ENCODE measurements at places on chromosomes 1 and 21. TPM values are rescaled to one million over a fixed set of nuclear protein-coding genes. Genes with fewer than 3 reads are reported as not detected.
A peak's percentile ranks its signal among the peaks of the same experiment; 100 is the strongest.

DNA sequence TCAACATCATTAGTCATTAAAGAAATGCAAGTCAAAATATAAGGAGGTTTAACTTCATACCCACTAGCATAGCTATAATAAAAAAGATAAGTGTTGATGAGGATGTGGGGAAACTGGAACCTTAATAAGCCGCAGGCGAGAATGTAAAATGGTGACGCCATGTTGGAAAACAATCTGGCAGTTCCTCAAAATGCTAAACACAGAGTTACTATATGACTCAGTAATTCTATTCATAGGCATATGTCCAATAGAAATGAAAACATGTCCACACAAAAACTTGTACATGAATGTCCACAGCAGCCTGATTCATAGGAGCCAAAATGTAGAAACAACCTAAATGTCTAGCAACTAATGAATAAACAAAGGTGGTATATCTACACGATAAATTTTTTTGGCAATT, 23.2 kb downstream of the DDX59 start:
- DNase-seq: no peak

- DNase-seq: no peak
Observed at GRCh38 chr21:41995577-41995976, 14.6 kb downstream of the ZBTB21 start.

DNA sequence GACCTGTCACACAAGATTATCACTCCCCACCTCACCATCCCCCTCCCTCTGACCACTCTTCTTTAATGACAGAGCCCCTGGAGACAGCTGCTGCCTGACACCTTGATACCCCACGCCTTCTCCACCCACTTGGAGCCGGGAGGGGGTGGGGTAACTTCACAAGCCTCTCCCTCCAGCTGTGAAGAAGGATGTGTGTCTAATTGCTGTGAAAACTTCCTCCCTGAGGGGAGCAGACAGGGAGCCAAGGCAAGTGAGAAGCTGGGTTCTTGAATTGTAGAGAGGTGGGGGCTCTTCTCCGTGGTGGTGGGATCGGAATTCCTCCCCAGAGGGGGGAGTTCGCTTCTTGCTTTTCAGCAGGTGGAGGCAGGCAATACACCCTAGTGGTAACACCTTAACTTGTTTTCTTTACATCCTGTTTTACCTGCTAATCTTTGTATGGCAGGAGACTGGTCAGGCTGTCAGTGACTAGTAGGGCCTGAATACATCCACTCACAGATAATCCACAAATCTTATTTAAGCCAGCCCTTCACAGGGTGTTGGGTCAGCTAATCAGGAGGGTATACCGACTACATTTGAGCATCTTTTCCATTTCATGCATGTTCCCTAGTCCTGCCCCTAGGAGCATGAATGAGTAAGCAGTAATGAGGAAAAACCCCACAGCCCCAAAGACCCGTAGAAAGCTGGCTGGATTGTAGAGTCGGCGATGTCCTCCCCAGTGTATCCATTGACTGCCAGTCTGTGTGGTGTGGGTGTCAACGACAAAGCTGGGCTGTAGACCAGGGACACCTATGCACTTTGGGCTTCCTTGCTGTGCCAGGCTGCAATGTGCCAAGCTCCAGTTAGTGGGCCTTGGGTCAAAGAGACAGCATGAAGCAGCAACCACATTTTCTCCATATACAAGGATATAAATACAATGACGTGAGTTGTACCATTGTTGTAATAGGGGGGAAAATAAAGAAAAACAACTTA, 57.3 kb downstream of the NFASC start:
- DNase-seq: no peak

IL12RB2 gene
- not detected for total RNA-seq

GRCh38 chr1:39485046-39485803, 6.2 kb upstream of the BMP8A start:
- no peak for DNase-seq

- DNase-seq: no peak
Observed at GRCh38 chr1:242468784-242469183, 55.7 kb downstream of the PLD5 start.

GRCh38 chr1:9701665-9702064, 50.1 kb downstream of the PIK3CD start:
- DNase-seq: no peak

DNA sequence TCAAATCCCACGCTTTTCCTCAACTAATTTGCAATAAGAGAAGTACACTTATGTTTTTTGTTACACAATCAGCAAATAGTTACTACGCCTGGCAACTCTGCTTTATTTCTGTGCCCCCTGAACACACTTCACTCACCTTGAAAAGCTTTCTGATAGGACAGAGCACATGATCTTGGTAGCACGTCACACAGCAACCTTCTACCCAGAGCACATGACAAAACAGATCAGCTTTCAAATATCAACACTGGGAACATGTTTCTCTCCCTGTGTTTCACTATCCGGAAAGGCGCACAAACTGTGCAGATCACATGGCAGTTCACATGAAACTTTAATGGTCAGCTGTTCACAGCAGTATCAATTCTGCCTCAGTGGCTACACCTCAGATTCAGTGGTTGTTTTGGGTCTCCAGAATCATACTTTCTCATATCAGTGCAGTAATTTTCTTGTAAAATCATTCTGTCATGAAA, 2.2 kb downstream of the SLC19A2 start:
- DNase-seq: no peak

DNA sequence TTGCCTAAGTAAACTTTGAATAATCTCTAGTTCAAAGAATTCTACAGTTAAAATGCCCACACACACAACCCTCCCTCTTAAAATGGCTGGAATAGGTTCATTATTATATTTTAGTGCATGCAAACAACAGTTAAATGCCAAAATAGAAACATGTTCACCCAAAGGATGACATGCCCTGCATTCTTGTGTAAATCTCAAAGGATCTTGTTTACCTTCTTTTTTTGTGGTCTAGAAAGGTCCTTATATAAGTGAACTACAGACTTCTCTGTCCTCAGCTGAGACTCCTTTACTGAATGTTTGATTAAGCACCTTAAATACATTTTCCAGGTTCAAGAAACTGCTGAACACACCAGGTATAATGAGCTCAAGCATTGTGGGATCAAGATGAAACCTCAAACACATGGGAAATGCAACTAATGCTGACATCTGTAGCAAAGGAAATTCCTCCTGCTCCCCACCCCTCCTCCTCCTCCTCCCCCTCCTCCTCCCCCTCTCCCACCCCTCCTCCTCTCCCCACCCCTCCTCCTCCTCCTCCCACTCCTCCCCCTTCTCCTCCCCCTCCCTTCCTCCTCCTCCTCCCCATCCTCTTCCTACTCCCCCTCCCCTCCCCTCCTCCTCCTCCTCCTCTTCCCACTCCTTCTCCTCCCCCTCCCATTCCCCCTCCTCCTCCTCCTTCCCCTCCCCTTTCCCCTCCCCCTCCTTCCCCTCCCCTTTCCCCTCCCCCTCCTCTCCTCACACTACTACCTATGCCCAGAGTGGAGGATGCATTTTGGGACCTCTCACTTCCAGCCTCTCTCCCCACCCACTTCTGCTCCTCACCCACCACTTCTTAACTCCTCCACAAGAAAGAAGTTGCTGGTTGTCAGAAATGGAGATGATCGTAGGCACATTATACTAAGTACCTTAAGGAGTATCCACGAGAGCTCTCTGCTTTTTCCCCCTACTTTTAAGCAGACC, 233.9 kb downstream of the MRPL39 start:
- no peak for DNase-seq

GRCh38 chr1:97192872-97193572, 471.4 kb downstream of the PTBP2 start:
- peak; percentile 86 for DNase-seq

CYP4B1 gene
- total RNA-seq: not detected

GRCh38 chr1:226061068-226061840, 1.3 kb upstream of the H3-3A start:
- DNase-seq: no peak

FAAH gene
- 0.46 TPM for total RNA-seq

- no peak for DNase-seq
Observed at GRCh38 chr1:184166485-184166884, 115.0 kb downstream of the TSEN15 start.

GRCh38 chr21:27265949-27266348, 299.1 kb upstream of the ADAMTS5 start:
- no peak for DNase-seq

DNA sequence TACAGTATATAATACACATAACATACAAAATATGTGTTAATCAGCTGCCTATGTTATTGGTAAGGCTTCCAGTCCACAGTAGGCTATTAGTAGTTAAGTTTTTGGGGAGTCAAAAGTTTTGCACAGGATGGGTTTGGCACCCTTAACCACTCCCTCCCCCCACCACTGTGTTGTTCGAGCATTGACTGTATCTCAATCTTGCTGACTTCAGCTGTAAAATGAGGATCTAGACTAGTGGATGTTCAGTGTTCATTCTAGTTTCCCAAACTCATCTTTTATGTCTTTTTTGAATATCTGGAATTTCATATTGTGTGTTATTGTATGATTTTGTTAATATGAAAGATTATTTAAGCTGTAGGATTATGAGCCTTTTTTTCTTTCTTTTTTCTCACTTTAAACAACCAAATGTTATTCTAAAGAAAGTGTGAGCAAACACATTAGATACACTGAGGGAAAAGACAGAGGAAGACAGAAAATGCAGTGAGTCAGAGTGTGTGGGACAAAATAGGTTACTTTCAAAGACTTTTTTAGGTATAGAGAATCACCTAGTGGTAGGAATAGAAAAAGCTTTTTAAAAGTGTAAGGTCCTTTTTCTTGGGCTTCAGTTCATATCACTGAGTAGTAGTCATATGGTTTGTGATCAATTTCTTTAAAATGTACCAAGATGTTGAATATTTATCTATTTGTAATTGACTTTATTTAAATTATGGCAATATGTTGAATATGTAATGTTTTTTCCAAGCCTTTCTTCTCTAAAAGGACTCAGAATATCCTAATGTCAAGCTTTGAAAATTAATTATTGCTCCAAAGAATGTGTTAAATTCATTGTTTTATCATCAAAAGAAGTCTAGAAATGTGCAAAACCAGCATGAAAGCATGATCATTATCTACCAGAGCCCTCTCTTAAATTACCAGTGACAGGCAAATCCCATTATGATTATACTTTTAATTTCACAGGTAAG, 17.9 kb upstream of the CENPF start:
- DNase-seq: no peak

GRCh38 chr1:8104278-8105236, 78.4 kb upstream of the ERRFI1 start:
- no peak for DNase-seq

SDCCAG8 gene
- 48.0 TPM for total RNA-seq

- no peak for DNase-seq
Observed at GRCh38 chr1:55141295-55141893, 73.8 kb downstream of the USP24 start.

LCE1C gene
- not detected for total RNA-seq

DNA sequence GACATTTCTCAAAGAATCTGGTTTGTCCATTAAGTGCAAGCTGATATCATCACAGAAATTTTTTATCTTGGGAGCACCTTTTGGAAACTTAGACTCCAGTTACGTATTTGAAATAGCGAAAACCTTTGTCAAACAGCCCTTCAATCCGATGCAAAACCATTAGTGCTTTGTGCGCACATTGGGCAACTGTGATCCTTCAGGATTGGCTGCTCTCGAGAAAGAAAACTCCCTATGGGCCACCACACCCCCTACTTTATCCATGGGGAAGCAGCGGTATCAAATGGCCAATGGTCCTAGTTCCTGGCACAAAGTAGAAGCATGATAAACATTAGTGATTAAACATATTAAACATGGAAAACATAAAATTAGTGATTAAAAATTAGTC, 16.0 kb upstream of the CD55 start:
- DNase-seq: no peak

TFF2 gene
- not detected for total RNA-seq

DEPDC1 gene
- 49.6 TPM for total RNA-seq

CD244 gene
- not detected for total RNA-seq

DNA sequence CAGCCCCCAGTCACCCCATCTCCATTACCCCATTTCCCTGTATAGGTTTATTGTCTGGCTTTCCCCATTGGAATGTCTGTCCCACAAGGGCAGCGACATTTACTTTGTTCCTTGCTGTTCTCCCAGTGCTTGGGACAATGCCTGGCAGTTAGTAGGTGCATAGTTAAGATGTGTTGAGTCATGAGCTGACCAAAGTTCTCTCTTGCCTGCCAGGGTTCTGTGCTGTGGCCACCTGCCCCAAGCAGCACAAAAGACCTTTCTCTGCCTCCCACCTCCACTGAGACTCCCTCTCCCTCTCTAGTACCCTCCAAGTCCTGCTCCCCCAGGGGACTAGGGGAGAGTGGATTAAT, 40.0 kb downstream of the TMCO4 start:
- no peak for DNase-seq
